Stomach (tissue), 19 donors: ENCODE measurements at places on chromosomes 2 and 18. TPM values are rescaled to one million over a fixed set of nuclear protein-coding genes. Genes with fewer than 3 reads are reported as not detected.

DNA sequence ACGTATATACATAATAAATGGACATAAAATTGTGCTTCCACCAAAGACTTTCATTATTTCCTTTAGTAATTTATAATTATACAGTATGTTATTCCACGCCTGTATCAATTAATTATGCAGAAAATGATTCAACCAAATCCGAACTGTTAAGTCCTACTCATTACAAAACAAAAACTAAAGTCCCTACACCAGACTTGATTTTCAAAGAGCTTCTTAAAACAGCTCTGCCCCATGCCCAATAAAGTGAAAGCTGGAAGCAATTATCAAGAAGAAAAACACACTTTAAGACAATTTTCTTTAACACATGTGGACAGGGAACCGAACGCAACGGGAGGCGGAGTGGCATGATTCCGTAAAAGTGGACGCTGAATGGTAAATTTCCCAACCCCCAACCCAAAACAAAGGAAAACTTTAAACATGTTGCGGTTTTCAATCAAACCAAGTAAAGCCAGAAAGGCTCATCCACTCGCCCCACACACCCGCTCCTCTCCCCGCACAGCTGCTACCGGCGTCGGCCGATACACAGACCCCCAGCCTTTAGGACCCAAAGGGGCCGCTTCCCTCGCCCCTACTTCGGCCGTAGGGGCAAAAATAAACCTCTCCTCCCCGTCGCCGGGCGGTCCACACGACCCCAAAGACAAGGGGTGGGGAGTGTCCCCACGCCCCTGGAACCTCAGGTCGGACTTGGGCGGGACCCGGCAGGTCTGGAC lies 705 bp downstream of the YES1 start:
- no peaks in the 10 kb centered on the region for H3K36me3 ChIP-seq
- H3K4me3 ChIP-seq: peak overlapping the region; percentile 75
- H3K4me1 ChIP-seq: peaks cover 22% of the 10 kb centered on the region
- H3K27me3 ChIP-seq: peaks cover 9% of the 10 kb centered on the region
- peak overlapping the region; percentile 95 for H3K27ac ChIP-seq

DNA sequence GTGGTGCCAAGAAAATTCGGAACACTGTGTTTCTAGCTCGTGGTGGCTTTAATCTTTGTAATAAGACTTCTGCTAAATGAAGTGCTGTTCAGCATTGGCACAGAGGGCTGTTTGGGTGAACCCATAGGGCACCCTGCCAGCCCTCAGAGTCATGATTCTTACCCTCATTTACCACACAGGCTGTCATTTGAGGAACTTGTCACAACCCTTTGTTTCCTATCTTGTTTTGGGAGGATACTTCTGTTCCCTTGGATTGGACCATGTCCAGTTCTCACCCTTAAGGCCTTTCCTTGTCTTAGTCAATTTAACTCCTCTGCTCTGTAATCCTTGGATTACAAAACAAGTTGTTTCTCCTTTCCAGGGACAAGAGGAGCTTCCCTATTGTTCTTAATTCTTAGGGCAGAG lies 225.7 kb downstream of the MTX2 start:
- H3K27ac ChIP-seq: no peak overlapping the region
- H3K4me3 ChIP-seq: no peak overlapping the region
- H3K27me3 ChIP-seq: no peaks in the 10 kb centered on the region
- peaks cover 17% of the 10 kb centered on the region for H3K4me1 ChIP-seq

DNA sequence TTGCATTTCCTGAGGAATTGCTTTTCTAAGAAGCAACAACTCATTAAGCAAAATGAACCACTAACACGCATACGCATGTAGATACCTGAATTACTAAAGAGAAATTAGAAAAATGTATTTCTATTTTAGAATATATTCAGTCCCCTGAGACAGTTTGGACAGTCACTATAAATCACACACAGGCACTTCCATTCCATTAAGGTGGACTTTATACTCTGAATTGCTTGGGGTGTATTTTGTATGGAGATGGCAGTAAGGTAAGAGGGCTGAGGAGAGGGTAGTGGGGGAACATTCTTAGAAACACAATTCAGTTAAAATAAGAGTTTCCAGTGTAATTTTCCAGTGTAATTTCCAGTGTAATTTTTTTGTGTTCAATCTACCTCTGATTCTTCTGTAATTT lies 1.8 kb downstream of the CCDC141 start:
- no peaks in the 10 kb centered on the region for H3K27me3 ChIP-seq
- no peak for DNase-seq
- no peak overlapping the region for H3K27ac ChIP-seq
- H3K36me3 ChIP-seq: no peaks in the 10 kb centered on the region

DNA sequence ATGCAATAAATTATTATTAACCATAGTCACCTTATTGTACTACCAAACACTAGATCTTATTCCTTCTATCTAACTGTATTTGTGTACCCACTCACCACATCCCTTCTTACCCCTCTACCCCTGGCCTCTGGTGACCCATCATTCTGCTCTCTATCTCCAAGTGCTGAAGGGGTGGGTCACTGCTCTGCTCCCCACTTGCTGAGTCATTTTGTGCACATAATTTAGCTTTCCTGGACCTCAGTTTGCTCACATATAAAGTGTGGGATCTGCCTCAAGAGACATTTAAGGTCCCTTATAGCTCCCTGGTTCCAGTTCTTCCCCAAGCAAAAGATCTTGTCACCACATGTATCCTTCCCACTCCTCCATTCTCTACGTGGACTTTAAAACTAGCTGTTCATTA lies 169.4 kb downstream of the ZNF385B start:
- no peaks in the 10 kb centered on the region for H3K4me1 ChIP-seq
- no peaks in the 10 kb centered on the region for H3K36me3 ChIP-seq
- no peak overlapping the region for H3K27ac ChIP-seq
- no peak overlapping the region for H3K4me3 ChIP-seq

DNA sequence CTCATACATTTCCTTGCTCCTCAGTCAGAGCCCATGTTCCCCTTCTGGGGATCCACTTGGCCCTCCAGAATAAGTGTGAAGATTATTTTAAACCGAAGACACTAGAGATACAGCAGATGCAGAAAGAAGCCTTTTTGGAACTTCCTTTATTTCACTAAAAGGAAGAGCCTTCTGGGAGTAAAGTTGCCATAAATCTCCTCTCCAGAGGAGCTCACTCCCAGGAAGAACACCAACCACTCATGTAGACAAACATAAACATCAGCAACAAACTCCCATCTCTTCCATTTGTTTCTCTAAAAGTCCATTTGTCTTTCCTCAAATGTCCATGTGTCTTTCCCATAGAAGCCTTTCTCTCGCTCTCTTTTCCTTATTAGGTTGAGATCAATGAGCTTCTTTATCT lies 62.4 kb upstream of the MSH6 start:
- H3K27me3 ChIP-seq: no peaks in the 10 kb centered on the region
- no peaks in the 10 kb centered on the region for H3K4me1 ChIP-seq
- no peak overlapping the region for H3K4me3 ChIP-seq

- H3K27me3 ChIP-seq: no peaks in the 10 kb centered on the region
- H3K4me3 ChIP-seq: no peak overlapping the region
- peak overlapping the region; percentile 69 for H3K27ac ChIP-seq
- no peaks in the 10 kb centered on the region for H3K36me3 ChIP-seq
- H3K4me1 ChIP-seq: peaks cover 35% of the 10 kb centered on the region
These were observed 97.5 kb downstream of the STPG4 start for GRCh38 chr2:47057687-47058002.

- peaks cover 54% of the 10 kb centered on the region for H3K4me1 ChIP-seq
- H3K27ac ChIP-seq: peak overlapping the region; percentile 75
- H3K36me3 ChIP-seq: peaks cover 5% of the 10 kb centered on the region
- H3K27me3 ChIP-seq: no peaks in the 10 kb centered on the region
- H3K4me3 ChIP-seq: no peak overlapping the region
These were observed 89.5 kb downstream of the COL6A3 start for GRCh38 chr2:237324405-237324831.

- H3K36me3 ChIP-seq: no peaks in the 10 kb centered on the region
- H3K4me3 ChIP-seq: no peak overlapping the region
- DNase-seq: no peak
- no peak overlapping the region for H3K27ac ChIP-seq
- H3K27me3 ChIP-seq: peaks cover 7% of the 10 kb centered on the region
These were observed 232.1 kb downstream of the LOXHD1 start for GRCh38 chr18:46424898-46425297.

DNA sequence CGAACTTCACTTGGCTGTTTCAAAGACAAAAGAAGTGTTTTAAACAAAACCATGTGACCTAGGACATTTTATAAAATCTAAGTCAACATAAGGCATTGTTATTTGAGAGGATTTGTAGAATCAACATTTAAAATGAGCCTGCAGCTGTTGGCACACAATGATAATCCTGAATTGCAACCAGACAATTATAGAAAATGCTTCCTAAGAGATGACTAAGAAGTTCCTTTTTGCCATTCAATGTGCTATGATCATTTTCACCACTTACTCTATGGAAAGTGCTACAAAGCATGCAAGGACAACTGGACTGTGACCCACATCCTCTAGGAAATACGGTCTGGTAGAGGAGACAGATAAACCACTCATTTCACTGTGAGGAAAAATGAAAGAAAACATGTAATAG lies 246.4 kb downstream of the CDH20 start:
- no peak overlapping the region for H3K4me3 ChIP-seq
- DNase-seq: no peak
- no peaks in the 10 kb centered on the region for H3K36me3 ChIP-seq
- peaks cover 5% of the 10 kb centered on the region for H3K27me3 ChIP-seq
- no peak overlapping the region for H3K27ac ChIP-seq
- peaks cover 11% of the 10 kb centered on the region for H3K4me1 ChIP-seq

DNA sequence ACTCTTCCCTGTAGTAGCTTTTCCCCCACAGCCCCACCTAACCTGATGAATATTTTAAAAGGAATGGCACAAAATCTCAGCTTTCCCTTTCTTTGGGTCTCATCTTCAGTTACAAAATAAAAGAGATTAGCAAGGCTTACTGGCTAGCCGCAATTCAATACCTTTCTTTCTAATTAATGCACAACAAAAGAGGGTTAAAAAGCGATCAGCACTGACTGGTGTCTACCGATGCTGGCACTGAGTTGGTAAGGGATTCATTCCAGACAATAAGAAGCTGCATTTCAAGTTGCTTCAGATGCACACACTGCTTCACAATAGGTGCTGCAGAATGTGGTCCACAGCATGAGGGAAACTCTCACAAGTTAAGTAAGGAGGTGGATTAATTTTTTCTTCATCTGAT lies 41.9 kb downstream of the HDHD2 start:
- H3K36me3 ChIP-seq: peaks cover 91% of the 10 kb centered on the region
- no peaks in the 10 kb centered on the region for H3K4me1 ChIP-seq
- no peak overlapping the region for H3K4me3 ChIP-seq
- H3K27ac ChIP-seq: no peak overlapping the region

- H3K36me3 ChIP-seq: no peaks in the 10 kb centered on the region
- H3K27ac ChIP-seq: no peak overlapping the region
- no peaks in the 10 kb centered on the region for H3K27me3 ChIP-seq
- DNase-seq: no peak
- peaks cover 28% of the 10 kb centered on the region for H3K4me1 ChIP-seq
These were observed 76.0 kb upstream of the PELI1 start for GRCh38 chr2:64220265-64220664.

GRCh38 chr2:120465989-120466703 lies 120.2 kb downstream of the INHBB start:
- H3K4me1 ChIP-seq: peaks cover 29% of the 10 kb centered on the region
- peaks cover 22% of the 10 kb centered on the region for H3K27me3 ChIP-seq
- no peak overlapping the region for H3K4me3 ChIP-seq
- no peaks in the 10 kb centered on the region for H3K36me3 ChIP-seq

DNA sequence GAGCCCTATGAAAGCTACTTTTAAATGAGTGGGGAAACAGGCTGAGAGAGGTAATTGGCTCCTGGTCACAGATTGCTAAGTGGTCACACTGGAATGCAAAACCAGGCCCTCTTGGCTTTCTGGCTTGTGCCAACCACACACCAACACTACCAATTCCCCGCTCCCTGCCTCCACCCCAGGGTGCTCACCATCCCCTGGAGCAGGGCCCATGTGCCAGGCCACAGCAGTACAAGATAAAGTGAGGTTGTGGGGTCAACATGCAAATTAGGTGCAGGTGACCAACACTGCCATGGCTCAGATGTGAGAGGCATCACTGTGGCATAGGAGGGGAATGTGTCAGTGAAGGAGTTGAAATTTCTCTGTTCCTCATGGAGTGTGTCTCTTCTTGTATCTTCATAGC lies 312.5 kb downstream of the MYCN start:
- no peaks in the 10 kb centered on the region for H3K4me1 ChIP-seq
- DNase-seq: no peak
- H3K27ac ChIP-seq: no peak overlapping the region
- no peak overlapping the region for H3K4me3 ChIP-seq

DNA sequence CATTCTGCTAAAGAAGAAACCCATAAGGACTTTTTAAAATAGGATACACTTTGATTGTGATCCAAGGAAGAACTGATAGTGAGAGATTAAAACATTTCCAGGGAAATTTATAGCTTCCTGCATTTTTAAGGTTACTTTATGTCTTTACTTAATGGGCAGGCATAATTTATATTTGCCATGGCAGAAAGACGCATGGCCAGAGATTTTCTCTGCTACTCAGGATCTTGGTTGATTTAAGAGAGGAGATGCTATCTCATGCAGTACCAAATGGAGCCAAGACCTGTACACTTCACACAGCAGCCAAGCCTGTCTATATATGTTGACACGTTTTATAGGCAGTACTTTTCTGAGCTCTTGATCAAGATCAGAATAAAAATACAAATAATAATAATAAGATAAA lies 60.9 kb upstream of the NT5C1B start:
- peaks cover 11% of the 10 kb centered on the region for H3K4me1 ChIP-seq
- H3K27me3 ChIP-seq: no peaks in the 10 kb centered on the region

- H3K4me1 ChIP-seq: peaks cover 63% of the 10 kb centered on the region
- DNase-seq: peak; percentile 81
- no peaks in the 10 kb centered on the region for H3K36me3 ChIP-seq
- H3K27me3 ChIP-seq: peaks cover 7% of the 10 kb centered on the region
- peak overlapping the region; percentile 92 for H3K27ac ChIP-seq
- peak overlapping the region; percentile 83 for H3K4me3 ChIP-seq
These were observed 3.0 kb downstream of the ZNF516 start for GRCh38 chr18:76491776-76492668.

DNA sequence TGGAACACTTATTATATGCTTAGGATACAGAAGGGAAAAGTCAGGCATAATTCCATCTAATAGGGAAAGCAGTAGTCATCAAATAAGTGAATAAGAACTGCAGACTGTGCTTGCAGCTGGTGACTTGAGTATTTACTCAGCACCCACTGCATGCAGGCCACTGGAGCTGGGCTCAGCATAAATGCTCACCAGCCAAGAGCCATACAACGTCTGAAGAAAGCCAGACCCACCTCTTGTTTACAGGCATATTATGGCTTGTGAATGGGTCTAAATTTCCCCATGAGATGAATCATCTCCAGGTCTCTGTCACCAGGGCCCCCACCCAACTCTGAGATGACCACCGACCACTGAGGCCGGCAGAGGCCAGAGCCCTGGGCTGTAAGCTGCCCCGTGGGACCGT lies 123.8 kb upstream of the PKDCC start:
- H3K4me3 ChIP-seq: no peak overlapping the region
- no peaks in the 10 kb centered on the region for H3K4me1 ChIP-seq
- no peak for DNase-seq
- no peaks in the 10 kb centered on the region for H3K36me3 ChIP-seq

TLX2 gene
- total RNA-seq: not detected

LYG2 gene
- 0.92 TPM for total RNA-seq

PAIP2B gene
- 6.4 TPM for total RNA-seq

SESTD1 gene
- 159 TPM for total RNA-seq

LAPTM4A gene
- total RNA-seq: 105 TPM

ST3GAL5 gene
- total RNA-seq: 13.2 TPM

AGAP1 gene
- total RNA-seq: 46.9 TPM

STEAP3 gene
- total RNA-seq: 45.1 TPM

CD207 gene
- not detected for total RNA-seq

TMEM169 gene
- total RNA-seq: 0.89 TPM

CYB5A gene
- total RNA-seq: 111 TPM

PDE1A gene
- total RNA-seq: 12.9 TPM

NYAP2 gene
- under 0.01 TPM for total RNA-seq

ATRAID gene
- total RNA-seq: 131 TPM

ANO7 gene
- total RNA-seq: 98.7 TPM
